ENCODE measurements at places on chromosomes 4 and X.

GRCh38 chr4:54473077-54473545, 184.6 kb upstream of the KIT start:
- DNase-seq, result no peak

- no peak for DNase-seq
These were observed 294.5 kb downstream of the PDGFC start for GRCh38 chr4:156677131-156677531.

- no peak for DNase-seq
These were observed 67.1 kb downstream of the TENM3 start for GRCh38 chr4:182310316-182310715.

DNA sequence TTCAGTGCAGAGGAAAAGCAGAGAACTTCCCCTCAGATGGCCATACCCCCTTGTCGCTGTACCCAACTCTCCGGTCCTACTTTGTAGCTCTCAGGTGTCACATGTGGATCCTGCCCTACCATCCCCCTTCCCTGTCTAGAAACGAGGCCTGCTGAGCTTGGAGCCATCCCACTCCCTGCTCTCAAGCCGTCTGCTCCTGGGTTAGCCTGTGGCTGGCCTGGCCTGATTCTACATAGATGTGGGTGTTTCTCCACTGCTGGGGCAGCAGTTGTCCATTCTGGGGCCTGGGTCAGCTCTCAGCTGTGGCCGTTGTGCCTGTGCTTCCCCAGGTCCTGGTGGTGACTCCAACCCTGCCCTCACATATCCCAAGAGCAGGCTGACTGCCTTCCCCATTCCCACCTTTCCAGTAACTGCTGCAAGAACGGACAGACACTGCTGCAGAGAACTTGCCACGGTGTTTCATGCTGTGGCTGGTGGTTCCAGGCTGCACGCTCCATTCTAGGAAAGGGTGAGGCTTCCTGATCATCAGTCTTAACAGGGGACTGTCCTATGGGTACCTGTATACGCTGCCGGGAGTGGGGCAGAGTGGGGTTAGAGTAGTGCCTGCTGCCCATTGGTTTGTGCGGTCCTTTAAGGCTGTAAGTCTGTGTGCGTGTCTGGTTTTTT, 3.6 kb downstream of the IL9R start:
- peak; percentile 31 for DNase-seq

DNA sequence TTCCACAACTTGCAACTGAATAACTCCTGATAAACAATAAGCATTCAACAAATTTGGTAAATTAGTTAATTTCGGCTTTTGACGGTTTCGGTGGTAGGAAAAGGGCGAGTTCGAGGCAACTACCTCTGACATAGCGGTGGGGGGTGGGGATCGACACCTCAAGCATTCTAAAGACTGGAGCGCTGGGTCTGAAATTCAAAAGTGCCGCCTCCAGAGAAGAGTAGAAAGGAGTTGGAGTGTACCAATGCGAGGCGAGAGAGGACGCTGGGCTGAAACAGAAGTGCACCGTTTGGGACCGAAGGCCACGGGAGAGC, 725 bp downstream of the SMC1A start:
- DNase-seq, result no peak

DNA sequence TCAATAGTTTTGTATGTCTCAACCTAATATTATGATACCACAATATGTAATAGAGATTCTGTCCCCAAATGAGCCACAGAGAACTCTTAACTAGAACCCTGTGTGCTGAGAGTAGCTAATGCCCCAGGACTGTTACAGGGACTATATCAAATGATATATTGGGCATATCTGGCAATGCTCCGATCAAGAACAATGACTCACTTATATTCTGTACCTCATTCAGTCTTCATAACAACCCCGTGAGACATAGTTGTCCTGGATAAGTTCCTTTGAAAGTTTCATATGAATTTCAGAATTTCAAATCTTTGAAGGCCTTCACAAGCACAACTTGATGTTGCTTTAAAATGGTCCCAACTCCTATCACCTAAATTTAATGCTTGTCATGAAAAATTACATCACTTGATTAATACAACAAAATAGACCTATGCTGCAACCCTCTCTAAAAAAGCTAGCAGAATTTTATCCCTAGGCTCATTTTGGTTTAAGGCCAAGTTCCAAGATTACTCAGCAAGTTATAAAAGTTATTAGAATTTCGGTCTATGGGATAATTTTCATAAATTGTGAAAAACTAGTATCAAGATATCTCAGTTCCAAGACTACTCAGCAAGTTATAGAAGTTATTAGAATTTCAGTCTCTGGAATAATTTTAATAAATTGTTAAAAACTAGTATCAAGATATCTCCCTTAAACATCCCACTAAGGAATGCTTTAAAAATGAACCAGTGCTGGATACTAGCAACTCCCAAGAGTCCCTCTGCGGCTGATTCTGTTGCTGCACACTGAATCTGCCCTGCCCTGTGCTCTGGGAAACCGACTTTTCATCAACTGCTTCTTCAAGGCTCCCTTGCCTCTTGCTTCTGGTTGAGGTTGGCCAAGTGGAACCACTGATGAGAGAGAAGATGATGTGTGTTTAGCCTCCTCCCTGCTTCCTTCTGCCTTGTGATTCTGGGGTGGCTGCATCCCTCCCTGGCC, 6.0 kb upstream of the ANXA3 start:
- no peak for DNase-seq

DNA sequence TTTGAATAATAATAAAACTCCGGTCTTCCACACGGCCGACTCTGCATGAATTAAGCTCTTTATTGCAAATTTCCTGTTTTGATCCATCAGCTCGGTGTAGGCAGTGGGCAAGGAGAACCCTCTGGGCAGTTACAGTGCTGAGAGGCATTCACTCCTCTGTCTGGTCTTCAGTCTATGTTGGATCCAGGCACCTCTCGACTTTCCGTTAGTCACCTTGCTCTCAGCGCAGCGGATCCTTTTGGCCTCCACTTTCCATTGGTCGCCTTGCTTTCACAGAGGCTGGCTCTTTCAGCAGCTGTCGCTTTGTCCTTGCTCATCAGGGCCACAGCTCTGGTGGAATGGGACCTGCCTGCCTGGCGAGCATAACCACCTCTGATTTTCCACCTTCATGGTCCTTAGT, 52.9 kb downstream of the TRMT44 start:
- DNase-seq, result no peak

DNA sequence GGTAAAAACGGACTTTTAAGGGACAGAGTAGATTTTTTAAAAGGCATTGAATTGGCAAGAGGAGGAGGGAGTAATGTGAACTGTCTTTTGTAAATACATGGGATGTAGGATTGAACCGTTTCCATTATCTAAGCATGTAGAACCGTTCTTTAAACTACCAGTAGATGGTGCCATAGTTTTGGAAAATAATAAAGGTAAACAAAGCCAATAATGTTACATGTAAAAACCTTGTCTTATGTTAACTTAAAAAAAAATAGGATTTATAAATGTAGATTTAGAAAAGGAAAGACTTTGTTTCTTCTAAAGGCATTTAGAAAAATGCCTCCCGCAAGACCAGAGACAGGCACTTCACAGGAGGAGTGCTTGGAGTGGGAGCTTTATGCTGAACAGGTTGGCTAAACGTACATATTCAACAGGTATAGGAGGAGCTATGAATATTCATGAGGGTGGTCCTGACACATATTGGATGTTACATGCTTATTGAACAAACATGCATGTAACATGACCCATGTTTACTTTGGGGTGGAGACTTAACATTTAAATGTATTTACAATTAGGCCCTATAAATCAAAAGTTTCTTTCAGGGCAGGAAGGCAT, 45.5 kb upstream of the FAM241A start:
- DNase-seq, result peak; percentile 45

DNA sequence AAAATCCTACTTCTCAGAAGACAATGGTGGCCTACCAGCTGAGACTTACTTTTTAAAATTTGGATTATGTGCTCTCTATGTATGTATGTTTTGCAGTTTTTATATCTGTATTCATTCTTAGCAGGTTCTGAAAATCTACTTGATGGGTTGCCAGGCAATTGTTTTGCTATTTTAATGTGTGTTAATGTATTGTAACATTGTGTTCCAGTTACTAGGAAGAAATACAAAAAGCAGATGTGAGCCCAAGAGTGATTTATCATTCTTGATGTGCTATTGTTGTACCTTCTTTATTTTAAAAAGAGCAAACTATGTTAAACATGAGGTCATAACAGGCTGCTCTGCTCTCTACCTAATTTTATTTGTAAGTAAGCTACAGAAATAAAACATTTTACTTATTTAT, 81.9 kb downstream of the REPS2 start:
- DNase-seq, result no peak

DNA sequence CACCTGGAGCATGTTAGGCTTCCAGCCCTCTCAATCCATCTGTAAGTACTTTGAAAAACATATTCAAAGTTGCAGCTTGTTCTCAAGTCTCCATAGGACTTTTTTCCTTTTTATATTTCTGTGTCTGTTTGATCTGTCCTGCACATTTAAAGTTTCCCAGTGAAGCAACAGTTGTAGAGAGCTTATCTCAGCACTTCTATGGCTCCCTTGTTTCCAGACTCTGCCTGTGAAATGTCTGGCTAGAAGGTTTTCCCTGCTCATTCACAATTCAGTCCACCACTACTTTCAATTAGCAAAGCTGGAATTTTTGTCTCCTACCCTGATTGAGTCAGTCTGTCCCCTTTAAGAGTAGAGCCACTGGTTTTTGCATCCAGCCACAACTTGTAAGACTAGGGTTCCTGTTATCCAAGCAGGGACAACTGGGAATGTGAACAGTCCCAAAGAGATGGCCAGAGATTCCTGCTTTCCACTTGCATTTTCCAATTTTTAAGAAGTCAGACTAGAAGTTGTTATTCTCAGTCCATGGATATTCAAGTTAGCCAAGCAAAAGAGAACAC, 116.1 kb downstream of the GASK1B start:
- no peak for DNase-seq

DNA sequence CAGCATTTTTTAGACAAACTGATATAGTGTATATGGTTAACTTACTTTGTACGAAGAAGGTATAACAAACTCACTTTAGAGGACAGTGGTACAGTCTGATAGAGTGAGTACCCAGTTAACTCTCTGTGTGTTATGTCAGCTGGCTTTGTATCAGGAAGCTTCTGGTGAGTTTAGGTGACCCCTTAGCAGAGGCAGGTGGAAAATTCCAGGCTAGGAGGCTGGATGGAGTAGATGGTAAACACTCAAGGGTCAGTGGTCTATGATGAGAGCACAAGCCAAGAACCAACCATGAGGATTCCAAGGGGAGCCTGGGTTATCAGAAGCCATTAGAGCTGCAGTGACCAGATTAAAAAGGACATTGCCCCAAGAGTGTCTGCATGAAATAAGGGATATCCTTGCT, 227.3 kb upstream of the CENPE start:
- DNase-seq, result no peak
